Urinary bladder (tissue), 4 donors: ENCODE measurements at places on chromosomes 5 and 9.
A peak's percentile ranks its signal among the peaks of the same experiment; 100 is the strongest.

- DNase-seq, result no peak
These were observed 790.8 kb downstream of the BRINP1 start for GRCh38 chr9:118578467-118578866.

DNA sequence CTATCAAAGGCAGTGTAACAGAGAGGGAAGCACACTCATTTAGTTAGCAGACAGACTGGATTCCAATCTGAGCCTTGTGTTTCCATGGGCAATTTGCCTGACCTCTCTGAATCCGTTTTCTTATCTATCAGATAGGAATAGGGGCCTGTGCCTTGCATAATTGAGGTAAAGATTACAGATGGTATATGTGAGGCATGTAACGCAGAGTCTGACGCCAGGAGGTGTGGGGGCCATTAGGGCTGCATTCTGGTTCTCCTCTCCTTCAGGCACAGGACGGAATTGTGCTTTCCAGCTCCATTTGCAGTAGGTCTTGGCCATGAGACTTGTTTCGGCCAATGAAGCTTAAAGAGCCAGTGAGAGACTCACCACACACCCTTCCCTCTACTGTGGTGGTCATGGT is 97.6 kb downstream of the FRMD3 start:
- DNase-seq, result no peak

DNA sequence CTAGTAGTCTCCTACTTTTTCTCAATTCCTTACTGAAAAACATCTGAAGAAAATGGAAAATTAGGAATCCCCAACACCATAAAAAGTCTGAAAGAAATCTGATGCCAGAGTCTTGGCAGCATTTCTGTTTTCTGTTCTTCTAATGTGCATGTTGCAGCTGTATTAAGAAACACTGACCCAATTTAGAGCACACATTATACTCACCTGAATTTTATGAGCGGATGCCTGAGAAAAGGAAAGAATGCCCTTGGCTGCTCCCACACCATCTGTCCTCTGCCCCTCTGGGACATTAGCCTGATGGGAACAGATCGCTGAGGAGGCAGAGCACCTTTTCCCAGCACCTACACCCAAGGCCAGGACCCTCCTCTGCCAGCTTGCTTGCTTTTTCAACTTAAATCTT is 14.1 kb upstream of the ANP32B start:
- DNase-seq, result no peak

DNA sequence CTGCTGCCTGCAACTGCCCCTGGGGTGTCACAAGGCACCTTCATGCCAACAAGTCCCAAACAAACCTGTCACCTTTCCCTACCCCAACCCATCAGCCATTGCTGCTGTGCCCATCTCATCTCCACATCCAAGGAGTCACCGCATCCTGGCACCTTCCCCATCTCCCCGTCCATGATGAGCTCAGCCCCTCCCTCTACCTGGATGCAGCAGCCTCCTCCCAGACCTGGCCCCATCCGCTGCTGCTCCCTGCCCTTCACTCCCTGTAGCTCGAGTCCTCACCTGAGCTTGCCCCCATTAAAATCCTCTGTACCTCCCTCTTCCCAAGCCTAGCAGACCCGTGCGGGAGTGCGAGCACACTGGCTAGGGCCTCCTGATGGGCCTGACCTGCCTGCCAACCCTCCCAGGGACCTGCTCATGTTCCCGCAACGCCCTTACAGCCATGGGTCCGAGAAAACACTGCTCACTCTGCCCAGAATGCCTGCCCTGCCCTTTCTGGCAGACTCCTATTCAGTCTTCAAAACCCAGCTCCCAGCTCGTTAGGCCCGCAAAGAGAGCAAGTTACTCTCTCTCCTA is 110.6 kb downstream of the ADAMTS2 start:
- no peak for DNase-seq

GRCh38 chr5:152282331-152282730 is 122.7 kb downstream of the NMUR2 start:
- no peak for DNase-seq

DNA sequence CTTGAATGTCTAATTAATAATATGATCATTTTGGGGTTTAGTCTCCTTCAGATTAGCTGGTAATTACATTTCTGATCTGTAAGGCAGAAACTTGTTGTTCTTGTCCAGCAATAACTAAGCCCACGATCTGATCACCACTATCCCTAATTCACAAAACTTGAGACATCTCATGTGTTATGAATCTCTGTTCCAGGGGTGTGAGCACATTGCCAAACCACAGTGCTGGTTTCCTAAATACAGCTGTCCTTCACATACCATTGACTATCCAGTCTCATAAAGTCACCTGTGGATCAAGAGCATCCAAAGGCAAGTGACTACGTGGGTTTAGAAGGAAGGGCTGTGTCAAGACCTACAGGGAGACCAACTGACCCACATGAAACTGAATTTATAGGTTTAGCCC is 134.1 kb upstream of the PRLR start:
- no peak for DNase-seq

DNA sequence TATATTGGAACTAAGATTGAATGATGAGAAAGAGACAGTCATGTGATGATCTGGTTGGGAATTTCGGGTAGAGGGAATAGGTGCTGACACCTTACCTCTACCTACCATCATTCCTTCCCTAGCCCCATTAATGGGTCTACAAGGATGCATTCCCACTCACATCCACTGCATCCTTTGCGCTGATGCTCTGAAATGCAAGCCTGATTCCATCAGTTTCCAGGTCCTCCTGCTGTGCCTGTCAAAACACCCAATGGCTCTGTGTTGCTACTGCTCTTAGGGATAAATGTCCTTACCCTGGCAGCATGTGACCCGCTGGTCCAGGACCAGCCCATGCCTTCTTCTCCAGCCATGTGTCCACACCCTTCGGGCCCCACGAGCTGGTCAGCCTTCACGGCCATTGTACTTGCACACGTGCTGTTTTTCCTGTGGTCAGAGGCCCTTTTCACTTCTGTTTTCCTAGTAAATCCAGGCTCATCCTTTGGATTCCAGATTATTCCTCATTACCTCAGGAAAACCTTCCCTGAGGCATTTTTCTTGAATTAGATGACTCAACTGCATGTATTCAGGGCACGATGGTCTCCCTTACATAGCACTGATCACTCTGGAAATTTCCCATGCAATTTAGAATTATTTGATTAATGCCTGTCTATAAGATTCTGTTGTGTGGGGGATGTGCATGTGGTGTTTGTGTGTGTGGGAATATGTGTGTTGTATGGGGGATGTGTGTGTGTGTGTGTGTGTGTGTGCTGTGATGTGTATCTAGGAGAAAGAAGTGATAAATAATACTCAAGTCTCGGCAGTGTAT is 185.0 kb downstream of the DIRAS2 start:
- no peak for DNase-seq

DNA sequence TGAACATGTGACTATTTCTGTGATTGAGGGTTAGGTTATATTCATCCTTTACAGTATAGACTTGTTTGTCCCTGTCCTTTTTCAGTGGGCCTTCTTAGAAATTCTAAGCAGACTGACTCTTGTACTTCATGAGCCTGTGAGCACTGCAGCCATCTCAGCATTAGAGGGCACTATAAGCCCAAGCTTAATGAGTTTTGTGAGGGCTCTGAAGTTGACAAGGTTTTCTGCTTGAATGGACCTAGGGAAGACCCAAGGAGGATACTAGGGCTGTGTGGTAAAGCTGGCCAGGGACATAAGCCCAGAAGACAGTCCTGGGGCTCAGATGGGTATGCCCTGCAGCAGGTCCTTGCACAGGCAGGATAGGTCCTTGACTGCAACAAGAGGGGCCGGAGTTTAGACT is 126.5 kb downstream of the MRPS30 start:
- no peak for DNase-seq

- DNase-seq, result no peak
These were observed 5.3 kb downstream of the NSA2 start for GRCh38 chr5:74772359-74772758.

DNA sequence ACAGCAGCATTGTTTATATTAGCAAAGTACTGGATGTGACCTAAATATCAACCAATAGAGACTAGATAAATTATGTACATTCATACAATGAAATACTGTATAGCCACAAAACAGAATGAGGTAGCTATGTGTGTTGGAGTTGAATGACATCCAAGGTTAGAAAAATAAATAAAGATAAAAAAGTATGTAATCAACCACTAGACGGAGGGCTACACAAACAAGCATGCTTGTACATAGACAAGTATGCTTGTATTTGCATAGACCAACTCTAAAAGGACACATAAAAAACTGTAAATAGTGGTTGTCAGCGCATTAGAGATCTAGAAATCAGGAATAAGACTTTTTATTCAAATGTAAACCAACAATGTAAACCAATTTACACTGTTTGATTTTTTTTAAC is 3.0 kb downstream of the FEM1C start:
- DNase-seq, result no peak

- DNase-seq, result peak; percentile 73
These were observed 78.6 kb upstream of the GDNF start for GRCh38 chr5:37918424-37918823.

GRCh38 chr5:31362529-31362900 is 169.0 kb downstream of the CDH6 start:
- DNase-seq, result no peak

GRCh38 chr5:177133096-177133852 is at the start of gene NSD1:
TSS of gene NSD1 (plus strand) at chr5:177133773. CDS start at chr5:177135104, 1,331 bp downstream.
- peak; percentile 56 for DNase-seq

GRCh38 chr9:4170231-4170630 is 129.6 kb downstream of the GLIS3 start:
- DNase-seq, result no peak

DNA sequence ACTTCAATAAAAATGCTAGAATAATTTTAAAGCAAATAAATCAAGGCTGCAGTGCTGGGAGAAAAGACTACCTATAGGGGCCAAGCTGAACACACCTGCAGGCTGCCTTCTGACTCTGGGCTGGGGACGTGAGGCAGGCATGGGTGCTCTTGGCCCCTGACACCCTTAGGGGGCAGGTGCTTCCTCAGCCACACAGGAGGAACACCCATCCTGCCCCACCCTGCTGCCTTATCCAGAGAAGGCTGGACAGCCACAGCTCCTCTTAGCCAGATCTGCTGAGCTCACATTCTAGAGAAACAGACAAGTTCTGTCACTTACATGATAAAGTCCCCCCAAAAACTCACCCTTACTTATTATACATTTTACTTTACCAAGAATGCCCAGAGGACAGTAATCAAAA is 6.6 kb upstream of the LMX1B start:
- DNase-seq, result no peak

GRCh38 chr5:56303511-56303910 is 70.4 kb upstream of the ANKRD55 start:
- DNase-seq, result no peak

DNA sequence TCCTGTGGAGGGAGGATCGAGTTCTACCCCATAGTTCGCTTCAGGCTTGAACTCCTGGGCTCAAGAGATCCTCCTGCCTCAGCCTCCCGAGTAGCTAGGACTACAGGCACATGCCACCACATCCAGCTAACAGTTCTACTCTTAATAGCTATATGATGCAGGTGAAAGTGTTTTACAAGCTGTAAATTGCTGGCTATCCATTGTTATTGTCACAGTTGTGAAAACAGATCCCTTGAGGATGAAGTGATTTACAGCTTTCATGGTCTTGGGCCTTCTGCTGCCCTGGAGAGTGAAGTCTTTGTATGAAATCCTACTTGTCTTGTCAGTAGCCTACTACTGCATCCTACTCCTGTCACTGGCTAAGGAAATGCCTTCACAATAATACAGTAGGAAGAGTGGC is 48.0 kb downstream of the GRAMD2B start:
- DNase-seq, result no peak

DNA sequence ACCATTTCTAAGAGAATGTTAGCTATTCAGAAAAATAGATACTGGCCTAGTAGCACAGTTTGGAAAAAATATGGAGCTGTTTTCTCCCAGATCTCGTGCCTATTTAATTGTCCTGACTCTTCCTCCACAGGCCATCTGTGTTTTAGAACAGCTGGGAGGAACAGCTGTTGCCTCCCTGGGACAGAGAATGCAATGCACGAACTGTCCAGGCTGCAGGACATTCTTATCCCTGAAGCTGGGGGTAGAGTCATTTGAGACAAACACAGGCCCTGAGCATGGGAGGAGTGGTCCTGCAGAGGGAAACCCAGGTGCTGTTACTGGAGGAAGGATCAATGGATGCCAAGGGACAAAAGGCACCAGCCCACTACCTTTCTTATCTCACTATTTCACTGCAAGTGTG is 20.9 kb upstream of the SPARC start:
- no peak for DNase-seq

DNA sequence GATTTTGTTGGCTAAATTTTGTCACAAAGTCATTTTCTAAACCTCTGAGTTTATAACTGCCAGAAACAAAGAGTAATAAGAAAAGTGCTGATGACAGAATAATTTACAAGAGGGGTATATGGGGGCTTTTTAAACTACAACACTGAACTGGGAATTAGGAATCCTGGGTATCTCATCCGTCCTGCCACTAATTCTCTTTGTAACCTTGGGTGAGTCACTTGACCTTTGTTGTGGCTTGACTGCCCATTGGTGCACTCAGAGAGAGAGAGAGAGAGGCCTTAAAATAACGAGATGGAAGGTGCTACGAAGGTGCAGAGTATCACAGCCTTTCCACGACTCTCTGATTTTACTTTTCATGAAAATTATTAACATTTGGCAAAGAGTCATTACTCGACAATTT is 130.3 kb upstream of the CNTLN start:
- no peak for DNase-seq

DNA sequence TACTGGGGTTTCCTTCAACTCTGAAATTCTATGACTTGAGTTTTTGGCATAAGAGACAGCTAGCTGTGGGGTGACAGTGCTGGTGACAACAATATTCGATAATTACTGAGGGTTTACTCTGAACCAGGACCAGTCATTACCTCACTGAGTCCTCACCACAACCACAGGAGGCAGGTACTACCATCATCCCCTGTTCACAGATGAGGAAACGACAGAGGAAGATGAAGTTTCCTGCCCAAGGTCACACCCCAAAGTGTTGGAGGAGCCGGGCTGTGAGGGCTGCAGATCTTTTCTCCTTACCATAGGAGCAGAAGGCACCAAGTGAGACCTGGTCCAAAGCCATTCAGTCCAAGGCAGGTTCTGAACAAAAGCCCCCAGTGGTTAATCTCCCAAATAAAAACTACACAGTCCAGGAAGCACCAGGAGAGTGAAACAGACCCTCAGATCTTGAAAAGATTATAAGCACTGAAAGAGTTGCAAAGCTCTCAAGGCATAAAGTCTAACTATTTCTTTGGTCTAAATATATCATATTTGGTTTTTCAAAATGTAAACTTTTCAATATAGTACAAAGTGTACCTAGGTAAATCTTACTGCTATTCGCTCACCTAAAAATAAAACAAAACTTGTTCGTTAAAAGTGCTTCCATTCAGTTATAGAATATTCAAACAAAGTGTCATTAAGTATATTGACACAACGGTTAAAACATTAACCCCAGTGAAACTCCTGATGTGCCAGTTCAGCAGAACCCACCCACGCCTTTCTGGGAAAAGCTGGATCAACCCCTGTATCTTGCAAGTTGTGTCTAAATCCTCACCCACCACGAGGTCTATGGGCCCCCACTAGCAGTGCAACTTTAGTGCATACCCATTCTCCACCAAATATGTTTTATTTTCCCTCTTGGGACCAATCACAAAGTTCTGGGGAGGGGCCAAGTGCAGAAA is 82.6 kb upstream of the EQTN start:
- DNase-seq, result no peak

DNA sequence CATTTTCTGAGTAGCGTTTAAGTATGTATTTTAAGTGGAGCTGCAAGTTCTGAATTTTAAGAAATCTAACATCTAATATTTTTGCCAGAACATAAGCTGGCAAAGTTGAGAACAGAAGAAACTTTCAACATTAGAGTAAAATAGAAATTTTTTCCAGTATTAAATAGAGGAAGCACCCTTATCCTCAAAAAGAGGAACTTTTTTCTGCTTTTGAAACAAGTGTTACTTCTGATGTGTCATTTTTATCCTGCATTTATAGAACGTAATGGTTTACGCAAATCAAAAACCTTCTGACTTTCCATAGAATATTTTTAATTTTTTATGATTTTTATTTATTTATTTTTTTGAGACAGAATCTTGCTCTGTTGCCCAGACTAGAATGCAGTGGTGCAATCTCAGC is 21.8 kb downstream of the ZBED3 start:
- DNase-seq, result no peak
